Mononuclear cell (primary cell): ENCODE measurements at places on chromosomes 2 and 18. TPM values are rescaled to one million over a fixed set of nuclear protein-coding genes. Genes with fewer than 3 reads are reported as not detected.

Gene TCF23
- not detected for total RNA-seq

Gene SKA1
- total RNA-seq: 0.73 TPM

Gene IL36RN
- total RNA-seq: not detected

Gene NCKAP5
- under 0.01 TPM for total RNA-seq

Gene TMEM178A
- total RNA-seq: not detected

Gene MAPRE2
- total RNA-seq: 87.4 TPM

Gene SCG2
- 0.42 TPM for total RNA-seq

Gene PAX8
- total RNA-seq: 0.31 TPM

Gene CCDC74A
- 0.84 TPM for total RNA-seq
